Lung (tissue), 17 donors: ENCODE measurements at places on chromosomes 2 and 18. TPM values are rescaled to one million over a fixed set of nuclear protein-coding genes. Genes with fewer than 3 reads are reported as not detected.

- no peak for DNase-seq
These were observed 202.1 kb upstream of the HS6ST1 start for GRCh38 chr2:128520791-128521190.

DNA sequence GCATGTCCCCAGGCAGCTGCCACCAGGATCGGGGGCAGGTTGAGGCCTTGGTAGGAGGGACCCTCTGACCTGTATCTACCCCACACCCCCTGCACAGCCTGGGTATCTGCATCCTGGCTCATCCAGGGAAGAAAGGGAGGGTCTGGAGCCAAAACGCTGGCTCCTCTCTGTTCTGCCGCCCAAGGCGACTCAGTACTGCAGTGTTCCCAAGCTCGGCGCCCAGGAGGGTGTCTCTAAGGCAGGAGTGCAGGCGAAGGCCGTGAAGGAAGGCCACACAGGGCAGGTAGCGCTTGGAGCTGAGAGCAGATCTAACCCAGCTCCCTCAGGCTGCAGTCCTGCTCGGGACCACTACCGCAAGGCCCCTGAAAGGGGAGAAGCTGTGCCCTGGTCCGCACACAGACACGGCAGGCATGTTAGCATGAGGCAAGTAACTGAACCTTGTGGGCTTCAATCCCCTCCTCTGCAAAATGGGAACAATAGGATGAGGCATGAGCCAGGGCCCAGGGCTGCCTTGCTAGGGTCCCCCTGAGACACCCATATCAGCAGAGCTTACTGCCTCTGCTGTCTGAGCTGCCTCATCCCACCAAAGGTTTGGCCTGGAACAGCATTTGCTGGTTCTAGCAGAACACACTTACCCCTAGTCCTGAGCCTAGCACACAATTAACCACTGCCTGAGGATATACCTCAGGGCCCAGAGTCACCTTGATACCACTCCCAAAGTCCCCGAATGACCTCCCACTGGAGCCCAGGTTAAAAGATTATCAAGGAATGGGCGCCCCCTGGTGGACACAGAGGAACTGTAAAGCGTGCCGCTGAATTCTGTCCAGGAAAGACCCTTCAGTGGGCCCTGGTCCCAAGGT lies 6.5 kb downstream of the PTMA start:
- DNase-seq: peak; percentile 64

Gene NEB
- 0.52 TPM for polyA plus RNA-seq

Gene TTL
- polyA plus RNA-seq: 12.5 TPM

Gene RBKS
- polyA plus RNA-seq: 3.9 TPM
